ENCODE measurements at places on chromosomes 12 and 14.

GRCh38 chr12:101637936-101638335 is 43.2 kb downstream of the MYBPC1 start:
- no peak for DNase-seq

- DNase-seq = no peak
These were observed 61.9 kb downstream of the DRAM1 start for GRCh38 chr12:101939306-101939705.

DNA sequence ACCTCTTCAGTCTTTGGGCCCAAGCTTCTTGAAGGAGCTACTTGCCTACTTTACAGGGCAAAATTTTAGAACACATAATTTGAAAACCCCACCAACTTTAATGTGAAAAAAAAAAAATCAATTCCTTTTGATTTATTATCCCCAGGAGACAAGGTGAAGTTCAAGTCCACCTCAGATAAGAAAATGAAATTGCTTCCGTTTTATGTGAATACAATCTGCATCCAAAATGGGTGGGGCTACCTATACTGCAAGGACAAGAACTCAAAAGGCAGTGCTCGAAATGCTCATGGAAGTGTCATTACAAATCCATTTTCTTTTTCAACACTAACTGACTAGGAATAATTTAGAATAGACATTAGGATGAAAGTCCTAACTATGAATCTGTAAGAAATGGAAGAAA is 45.7 kb downstream of the SSPN start:
- DNase-seq = no peak

GRCh38 chr12:114335607-114336006 is 70.3 kb downstream of the TBX5 start:
- no peak for DNase-seq

- DNase-seq = no peak
These were observed 130.7 kb upstream of the PWP1 start for GRCh38 chr12:107554941-107555340.

- DNase-seq = no peak
These were observed 56.2 kb downstream of the DUSP16 start for GRCh38 chr12:12506496-12506890.

DNA sequence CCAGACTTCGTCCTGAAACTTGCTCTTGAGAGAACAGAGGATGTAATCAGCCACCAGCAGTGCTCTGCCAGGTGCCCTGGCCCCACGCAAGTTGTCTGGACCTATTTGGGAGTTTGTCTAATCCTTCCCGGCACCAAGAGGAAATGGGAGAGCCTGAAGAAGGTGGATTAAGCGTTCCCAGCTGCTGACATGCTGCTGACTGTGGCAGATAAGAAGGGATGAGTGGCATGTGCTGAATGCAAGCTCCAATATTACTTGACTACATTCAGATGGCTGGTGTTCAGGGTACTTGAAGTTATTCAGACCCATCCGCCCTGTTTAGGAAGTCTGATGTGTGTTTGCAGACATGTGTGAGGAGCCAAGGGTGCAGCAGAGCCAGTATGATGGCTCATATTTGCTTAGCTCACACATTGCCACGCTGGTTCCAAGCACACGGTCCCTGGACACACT is 440.6 kb upstream of the CCDC196 start:
- DNase-seq = no peak

DNA sequence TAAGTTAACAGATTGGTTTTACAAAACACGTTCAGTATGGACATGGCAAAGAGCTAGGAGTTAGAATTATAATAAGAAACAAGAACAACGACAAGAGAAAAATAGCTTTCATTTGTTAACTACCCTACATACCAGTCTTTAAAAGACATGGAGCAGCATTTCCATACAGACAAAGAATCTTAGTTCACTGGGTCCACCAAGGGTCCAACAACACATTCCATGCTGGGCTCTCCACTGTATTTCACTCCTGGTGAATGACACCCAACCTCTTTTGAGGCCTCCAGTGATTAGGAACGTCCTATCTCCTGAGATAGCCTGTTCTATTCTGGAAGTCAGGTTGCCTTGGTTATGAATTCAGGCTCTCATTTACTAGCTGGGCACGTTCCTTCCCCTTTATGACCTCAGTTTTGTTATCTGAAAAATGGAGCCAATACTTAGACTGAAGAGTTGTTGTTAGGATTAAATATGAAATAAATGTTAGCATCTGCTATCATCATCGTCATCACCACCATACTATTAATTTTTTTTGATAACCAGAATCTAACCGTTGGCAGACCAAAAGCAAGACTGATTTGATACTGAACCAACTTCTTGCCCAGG is 37.7 kb downstream of the C12orf75 start:
- no peak for DNase-seq

- no peak for DNase-seq
These were observed 150.6 kb upstream of the HMGA2 start for GRCh38 chr12:65673732-65674131.

DNA sequence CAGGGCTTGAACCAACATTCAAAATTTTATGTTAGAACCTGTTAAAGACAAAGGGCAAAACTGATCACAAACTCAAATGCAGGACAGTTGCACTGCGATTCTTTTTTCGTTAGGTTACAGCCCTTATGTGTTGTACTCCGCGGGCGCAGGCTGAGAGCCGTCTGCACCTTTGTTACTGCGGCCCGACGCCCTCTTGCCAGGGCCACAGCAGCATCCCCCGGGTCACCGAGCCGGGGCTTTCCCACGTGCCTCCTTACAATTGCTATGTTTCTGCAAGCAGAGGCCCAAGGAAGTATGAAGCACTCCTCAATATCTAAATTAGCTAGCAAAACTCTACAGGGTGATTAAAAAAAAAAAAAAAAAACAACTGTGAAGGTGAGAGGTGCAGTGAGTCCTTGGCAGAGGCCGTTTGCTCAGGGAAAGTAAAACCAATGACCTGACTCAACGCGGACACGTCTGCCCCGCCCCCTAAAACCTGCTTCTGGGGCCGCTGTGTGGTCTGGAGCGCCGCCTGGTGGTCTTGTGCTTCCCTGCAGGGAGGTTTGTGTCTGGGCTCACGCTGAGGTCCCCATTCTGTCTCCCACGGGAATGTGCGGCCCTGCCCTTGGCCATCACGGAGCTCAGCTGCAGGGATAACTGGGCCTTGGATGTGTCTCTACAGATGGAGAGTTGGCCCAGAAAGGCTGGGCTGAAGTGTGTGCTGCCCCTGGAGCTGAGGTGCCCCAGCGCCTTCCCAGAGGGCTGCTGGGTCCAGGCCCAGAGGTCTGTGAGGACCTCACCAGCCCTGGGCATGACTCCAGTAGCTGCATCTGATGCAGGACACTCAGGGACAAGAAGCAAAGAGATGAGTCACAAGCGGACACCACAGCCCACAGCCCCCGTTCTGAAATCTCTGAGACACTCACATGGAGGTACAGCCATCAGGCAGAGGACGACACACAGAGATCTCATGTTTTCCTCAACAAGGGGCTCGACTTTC is 418.5 kb downstream of the TMEM121 start:
- DNase-seq = no peak

DNA sequence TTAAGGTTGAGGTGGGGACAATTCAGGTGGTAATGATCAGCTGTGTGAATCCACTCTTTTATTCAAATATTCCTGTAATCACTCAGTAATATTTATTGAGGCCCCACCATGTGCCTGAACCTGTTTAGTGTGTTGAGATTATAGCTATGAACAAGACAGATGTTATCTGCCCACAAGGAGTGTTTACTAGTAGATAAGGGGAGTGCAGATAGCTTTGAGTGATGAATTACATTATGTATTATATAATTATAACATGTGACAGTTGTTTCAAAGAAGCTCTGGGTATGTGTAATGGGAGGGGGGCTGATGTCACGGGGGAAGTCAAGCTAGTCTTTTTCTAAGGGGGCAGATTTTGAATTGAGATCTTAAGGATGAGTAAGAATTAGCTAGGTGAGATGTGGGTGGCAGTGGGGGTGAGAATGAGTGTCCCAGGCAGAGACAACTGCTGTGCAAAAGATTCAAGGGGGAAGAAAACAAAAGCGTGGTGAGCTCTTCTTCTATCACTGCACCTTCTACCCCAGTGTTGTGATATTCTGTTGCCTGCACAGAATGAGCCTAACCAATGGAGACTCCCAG is 21.3 kb upstream of the SRRM4 start:
- no peak for DNase-seq

DNA sequence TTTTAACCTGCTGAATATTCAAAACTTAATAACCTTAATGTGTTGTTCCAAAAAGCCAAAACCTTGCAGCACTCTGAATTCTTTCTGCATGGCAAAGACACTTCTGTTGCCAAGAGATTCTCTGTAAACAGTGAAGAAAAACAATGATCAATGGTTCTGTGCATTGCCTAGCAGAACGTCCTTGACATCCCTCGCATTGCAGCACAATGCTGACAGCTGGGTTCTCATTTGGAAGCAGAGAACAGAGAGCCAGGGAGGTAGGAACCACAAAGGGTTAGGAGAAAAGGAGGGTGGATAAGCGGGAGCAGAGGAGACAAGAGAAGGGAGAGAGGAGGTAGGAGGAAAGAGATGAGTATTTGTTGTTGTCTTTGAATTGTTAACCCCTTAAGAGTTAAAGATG is 501.1 kb downstream of the NAV3 start:
- DNase-seq = no peak

DNA sequence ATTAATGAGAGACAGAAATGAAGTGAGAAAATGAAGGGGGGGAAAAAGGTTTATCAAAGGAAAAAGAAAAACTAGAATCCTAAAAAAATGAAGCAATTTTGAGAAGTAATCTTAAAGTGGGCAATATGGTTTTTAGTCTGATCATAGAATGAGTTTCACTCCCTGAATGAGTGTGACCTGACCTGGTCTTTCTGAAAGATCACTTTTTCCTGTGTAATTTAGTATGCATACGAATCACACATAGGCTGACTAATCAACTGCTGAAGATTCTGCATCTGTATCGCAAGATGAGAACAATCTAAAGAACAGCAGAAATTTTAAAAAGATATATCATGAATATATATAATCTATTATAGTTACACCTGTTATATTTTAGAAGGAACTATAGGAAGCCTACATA is 11.3 kb downstream of the GNPTAB start:
- no peak for DNase-seq

DNA sequence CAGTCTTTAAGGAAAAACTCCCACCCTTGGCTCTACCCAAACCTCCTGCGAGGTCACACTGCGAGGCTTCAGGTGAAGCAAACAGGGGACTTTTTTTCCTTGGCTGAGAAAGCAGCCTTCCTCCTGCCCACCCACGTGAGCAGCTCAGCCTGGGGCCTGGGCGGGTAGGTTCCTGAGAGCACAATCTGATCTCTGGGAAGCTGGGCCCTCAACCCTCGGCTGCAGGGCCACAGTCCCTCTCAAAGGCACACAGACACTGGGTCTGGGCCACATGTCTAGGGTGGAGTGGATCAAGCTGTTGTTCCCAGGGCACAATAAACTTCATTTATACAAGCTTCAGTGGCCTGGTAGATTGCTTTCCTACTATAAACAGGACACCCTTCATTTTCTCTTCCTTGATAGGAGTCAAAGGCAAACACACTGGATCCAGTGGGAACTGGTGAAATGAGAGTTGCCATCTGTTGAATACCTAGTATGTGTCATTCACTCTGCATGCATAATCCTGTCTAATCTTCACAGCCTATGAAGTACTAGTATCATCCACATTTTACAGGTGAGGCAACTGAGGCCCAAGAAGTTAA is 41.3 kb upstream of the PNMA1 start:
- no peak for DNase-seq

- DNase-seq = no peak
These were observed 272.7 kb upstream of the CLEC14A start for GRCh38 chr14:38528582-38528981.

DNA sequence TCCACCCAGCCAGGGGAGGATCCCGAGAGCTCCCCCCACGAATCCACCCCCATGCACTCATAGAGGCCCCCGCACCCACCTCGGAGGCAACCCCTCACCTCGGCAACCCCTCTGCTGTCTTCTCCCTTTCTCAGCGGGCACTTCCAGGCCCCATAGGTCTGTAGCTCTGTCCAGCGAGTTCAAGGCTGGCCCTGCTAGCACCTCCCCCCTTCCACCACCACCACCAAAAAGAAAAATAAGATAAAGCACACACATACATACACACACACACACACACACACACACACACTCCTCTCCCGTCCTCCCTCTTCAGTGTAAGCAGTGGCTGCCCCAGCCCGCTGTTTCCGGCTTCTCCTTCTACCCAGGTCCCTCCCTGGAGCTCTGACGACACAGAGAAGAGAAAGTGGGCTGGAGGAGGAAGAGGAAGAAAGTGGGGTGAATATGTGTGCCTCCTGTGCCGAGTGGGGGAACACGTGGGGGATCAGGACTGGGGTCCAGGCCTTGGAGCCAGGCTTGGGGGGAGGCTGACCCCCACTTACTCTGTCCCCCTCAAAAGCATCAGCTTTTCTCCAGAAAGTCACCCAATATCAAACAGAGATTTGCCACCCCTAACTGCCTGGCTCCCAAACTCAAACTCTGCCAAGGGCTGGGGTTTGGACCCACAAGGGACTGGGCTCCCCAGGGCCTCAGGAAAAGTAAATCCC is at the start of gene STAT6:
TSS of gene STAT6 (minus strand) at position 332 of the 704 bp plus-strand sequence. CDS start 3,084 bp downstream, outside the sequence.
- no peak for DNase-seq

GRCh38 chr14:71141701-71142374 is 234.6 kb downstream of the PCNX1 start:
- DNase-seq = no peak

DNA sequence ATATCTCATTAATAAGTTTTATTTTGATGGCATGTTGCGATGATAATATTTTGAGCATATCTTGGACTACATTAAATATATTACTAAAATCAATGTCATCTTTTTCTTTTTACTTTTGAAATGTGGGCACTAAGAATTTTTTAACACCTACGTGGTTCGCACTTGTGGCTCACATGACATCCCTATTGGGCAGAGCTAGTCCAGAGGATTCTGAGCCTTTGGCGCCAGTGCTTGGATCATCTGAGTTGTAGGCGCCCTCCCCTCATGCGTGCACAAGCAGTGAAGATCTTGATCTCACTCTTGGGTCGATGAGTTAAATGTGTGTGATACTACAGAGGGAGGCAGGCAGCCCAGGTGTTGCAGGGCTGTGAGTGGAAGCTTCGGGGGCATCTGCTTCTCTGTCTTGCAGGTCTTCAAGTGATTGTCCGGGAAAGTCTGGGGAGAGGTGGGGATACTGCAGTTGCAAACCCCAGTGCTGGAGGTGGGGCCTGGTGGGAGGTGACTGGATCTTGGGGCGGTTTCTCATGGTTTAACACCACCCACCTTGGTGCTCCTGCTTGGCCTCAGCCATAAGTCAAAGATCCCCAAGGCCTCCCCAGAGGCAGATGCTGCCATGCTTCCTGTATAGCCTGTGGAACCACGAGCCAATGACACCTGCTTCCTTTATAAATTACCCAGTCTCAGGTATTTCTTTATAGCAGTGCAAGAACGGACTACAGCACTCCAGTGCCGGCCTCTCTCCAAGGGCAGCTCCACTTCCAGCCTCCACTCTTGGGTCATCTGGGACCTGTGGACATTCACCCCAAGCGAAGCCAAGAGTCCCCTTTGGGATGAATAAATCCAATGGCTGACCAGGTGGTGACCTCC is 46.1 kb upstream of the PPP2R5C start:
- DNase-seq = no peak

All from AG04449 (cell line).